Testis (tissue), 5 donors: ENCODE measurements at places on chromosomes 4 and X. TPM values are rescaled to one million over a fixed set of nuclear protein-coding genes. Genes with fewer than 3 reads are reported as not detected.

- no peaks in the 10 kb centered on the region for H3K27me3 ChIP-seq
- peaks cover 4% of the 10 kb centered on the region for H3K36me3 ChIP-seq
- H3K27ac ChIP-seq = peak overlapping the region; percentile 86
- peaks cover 25% of the 10 kb centered on the region for H3K4me1 ChIP-seq
- H3K4me3 ChIP-seq = peak overlapping the region; percentile 87
Measured at GRCh38 chr4:6674500-6675149, 19.1 kb upstream of the S100P start.

Gene DKK2
- 0.21 TPM for polyA plus RNA-seq

Gene FHL1
- polyA plus RNA-seq = 211 TPM

Gene CSAG2
- not detected for polyA plus RNA-seq

DNA sequence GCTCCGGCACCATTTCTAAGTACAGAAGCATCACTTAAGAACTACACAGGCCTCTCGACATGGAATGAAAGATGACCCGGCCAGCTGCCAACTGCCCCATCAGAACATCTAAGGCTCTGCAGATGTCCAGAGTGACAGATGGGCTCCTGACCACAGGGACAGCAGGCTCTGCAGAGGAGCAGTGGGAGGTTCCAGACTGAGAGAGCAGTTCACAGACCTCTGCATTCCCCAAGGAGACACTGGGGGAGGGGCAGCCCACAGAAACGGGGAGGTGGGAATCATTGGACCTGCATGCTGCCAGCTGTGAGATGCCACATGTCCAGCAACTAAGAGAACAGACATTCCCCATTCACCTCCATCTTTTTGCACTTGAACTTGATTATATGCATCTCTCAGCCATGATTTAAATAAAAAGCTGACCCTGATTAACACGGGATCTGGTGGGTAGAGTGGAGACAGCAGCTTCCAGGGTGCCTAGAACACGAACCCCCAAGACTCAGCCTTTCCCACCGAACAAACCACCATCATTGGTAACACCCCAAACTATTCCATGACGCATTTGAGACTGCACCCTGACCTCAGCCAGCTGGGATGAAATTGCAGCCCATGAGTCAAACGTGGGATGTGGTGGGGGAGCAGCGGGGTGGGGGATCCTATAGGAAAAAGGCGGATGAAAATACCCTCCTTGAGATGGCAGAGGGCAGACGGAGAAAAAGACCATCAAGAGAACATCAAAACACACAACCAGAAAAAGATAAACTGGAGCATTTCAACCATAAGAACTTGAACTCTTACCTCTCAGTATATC lies 47.2 kb downstream of the AFAP1 start:
- no peaks in the 10 kb centered on the region for H3K36me3 ChIP-seq
- H3K27me3 ChIP-seq = no peaks in the 10 kb centered on the region
- no peaks in the 10 kb centered on the region for H3K4me1 ChIP-seq

Gene AMBN
- 0.21 TPM for polyA plus RNA-seq

Gene F8
- polyA plus RNA-seq = 18.0 TPM

GRCh38 chrX:107742700-107743191 lies 32.8 kb downstream of the TSC22D3 start:
- H3K27me3 ChIP-seq = no peaks in the 10 kb centered on the region
- H3K4me1 ChIP-seq = peaks cover 30% of the 10 kb centered on the region

Gene RBM46
- polyA plus RNA-seq = 42.0 TPM

GRCh38 chr4:20276848-20277247 lies 25.1 kb downstream of the SLIT2 start:
- no peaks in the 10 kb centered on the region for H3K27me3 ChIP-seq
- H3K27ac ChIP-seq = no peak overlapping the region
- H3K4me1 ChIP-seq = no peaks in the 10 kb centered on the region

Gene ANK2
- polyA plus RNA-seq = 40.0 TPM

GRCh38 chr4:178778496-178778895 lies 1336.3 kb upstream of the AGA start:
- DNase-seq = no peak
- no peaks in the 10 kb centered on the region for H3K4me1 ChIP-seq
- no peaks in the 10 kb centered on the region for H3K36me3 ChIP-seq
- no peaks in the 10 kb centered on the region for H3K27me3 ChIP-seq
- H3K4me3 ChIP-seq = no peak overlapping the region

Gene COL4A5
- polyA plus RNA-seq = 13.4 TPM

DNA sequence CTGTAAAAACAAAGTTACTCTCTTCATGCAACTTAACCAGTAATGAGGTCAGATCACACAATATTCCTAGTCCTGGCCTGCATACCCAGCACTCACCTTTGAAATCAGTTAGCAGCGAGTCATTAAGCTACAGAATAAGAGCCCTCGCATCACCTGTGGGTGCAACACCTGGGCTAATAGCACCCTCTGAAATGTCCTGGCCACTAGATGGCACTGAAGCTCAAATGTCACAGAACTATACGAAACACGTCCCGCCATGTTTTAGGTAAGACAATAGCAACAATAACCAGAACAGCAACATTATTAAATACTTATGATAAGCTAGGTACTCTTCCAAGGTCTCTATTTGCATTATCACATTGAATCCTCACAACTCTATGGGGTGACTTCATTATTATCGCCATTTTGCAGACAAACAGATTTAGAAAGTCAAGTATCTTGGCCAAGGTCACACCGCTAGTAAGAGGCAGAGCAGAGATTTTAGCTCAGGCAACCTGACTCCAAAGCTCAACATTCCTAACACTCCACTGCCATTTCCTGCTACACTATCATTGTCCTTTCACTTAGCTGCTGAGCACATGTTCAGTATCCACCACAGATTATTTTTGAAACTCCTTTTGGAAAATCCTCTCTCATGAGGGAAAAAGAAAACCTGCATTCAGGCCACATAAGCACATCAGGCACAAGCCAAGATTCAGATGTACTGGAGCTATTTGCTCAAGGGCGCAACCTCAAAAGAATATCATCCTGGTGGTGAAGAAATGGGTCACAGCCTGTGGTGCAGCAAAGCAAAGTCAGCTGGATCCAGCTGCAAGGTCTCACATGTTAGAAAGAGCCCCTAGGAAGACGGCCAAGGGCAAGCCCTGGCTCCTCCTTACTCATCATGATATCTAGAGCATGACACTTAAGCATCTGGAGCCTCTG lies 59.5 kb upstream of the KDR start:
- peak; percentile 52 for DNase-seq
- H3K27ac ChIP-seq = no peak overlapping the region
- no peaks in the 10 kb centered on the region for H3K36me3 ChIP-seq
- H3K4me3 ChIP-seq = no peak overlapping the region

- H3K36me3 ChIP-seq = no peaks in the 10 kb centered on the region
- H3K4me1 ChIP-seq = peaks cover 6% of the 10 kb centered on the region
- peak overlapping the region; percentile 15 for H3K4me3 ChIP-seq
- no peaks in the 10 kb centered on the region for H3K27me3 ChIP-seq
- peak; percentile 80 for DNase-seq
Measured at GRCh38 chr4:184097241-184097605, 120.5 kb downstream of the ENPP6 start.

- H3K36me3 ChIP-seq = no peaks in the 10 kb centered on the region
- H3K27me3 ChIP-seq = no peaks in the 10 kb centered on the region
- no peak overlapping the region for H3K27ac ChIP-seq
- H3K4me3 ChIP-seq = no peak overlapping the region
- no peaks in the 10 kb centered on the region for H3K4me1 ChIP-seq
- peak; percentile 39 for DNase-seq
Measured at GRCh38 chrX:121579016-121579760, 531.8 kb downstream of the GLUD2 start.

Gene GCNA
- 18.4 TPM for polyA plus RNA-seq

GRCh38 chr4:176718881-176719280 lies 73.8 kb downstream of the VEGFC start:
- H3K4me1 ChIP-seq = no peaks in the 10 kb centered on the region
- H3K27ac ChIP-seq = no peak overlapping the region
- H3K4me3 ChIP-seq = no peak overlapping the region
- no peak for DNase-seq
- H3K27me3 ChIP-seq = no peaks in the 10 kb centered on the region

Gene TENM3
- 10.9 TPM for polyA plus RNA-seq

GRCh38 chrX:6021316-6022091 lies 207.2 kb downstream of the NLGN4X start:
- H3K36me3 ChIP-seq = no peaks in the 10 kb centered on the region

DNA sequence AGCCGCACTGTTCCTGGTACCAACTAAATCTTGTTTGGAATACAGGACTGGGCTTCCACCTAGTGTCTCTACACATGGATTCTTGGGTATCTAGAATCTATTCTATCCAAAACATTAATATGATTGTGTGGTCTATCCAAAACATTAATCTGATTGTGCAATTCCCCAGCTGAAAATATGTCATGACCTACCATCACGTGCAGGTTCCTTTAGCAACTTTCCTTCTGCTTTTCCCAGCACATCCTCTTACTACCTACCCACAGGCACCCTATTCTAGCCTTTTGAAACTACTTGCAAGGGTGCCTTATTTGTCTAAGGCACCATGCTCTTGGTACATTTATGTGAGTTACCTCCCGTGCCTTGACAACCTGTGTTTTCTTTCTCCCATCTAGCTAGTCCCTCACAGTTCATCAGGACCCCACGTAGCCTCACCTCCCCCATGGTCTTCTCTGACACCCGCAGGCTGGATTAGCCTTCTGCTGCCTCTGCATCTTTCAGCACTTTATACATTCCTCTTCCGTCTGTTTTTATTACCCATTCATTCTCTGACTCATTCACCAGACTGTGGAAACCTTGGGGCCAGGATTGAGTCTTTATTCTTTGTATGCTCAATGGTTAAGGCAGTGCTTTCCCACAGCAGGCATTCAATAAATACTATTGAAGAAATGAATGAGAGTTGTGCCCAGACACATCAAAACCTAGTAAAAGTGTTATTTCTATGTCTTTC lies 88.8 kb upstream of the FAM9B start:
- no peaks in the 10 kb centered on the region for H3K27me3 ChIP-seq
- no peak for DNase-seq
- H3K36me3 ChIP-seq = no peaks in the 10 kb centered on the region
- H3K4me1 ChIP-seq = no peaks in the 10 kb centered on the region
- H3K27ac ChIP-seq = no peak overlapping the region

DNA sequence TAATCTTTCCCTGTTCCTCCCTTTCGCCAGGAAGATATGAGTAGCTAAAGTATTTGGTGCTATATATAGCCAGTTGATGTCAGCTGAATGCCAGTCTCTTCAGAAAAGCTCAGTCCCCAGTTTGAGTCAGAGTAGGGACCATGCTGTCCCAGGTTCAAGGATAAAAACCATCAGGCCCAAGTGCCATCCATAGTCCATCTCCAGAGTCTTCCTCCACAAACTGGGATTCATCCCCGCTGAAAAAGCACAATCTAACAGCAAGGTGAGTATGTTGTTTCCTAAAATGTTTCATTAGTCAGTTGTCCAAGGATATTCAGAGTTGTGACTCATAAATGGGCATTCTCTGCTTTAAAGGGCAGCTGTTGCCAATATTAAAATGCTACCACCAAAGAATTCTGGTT lies at the start of gene MYOZ2:
Gene MYOZ2 (plus strand): TSS at position 112 of the 401 bp plus-strand sequence. CDS start 694 bp downstream, outside the sequence.
- H3K27ac ChIP-seq = peak within 1 kb of the TSS; percentile 47
- H3K27me3 ChIP-seq = no peaks in the 10 kb centered on the region
- H3K4me1 ChIP-seq = peaks cover 25% of the 10 kb centered on the region
- H3K36me3 ChIP-seq = no peaks in the 10 kb centered on the region

- no peak overlapping the region for H3K4me3 ChIP-seq
- no peaks in the 10 kb centered on the region for H3K4me1 ChIP-seq
- no peaks in the 10 kb centered on the region for H3K27me3 ChIP-seq
- no peaks in the 10 kb centered on the region for H3K36me3 ChIP-seq
Measured at GRCh38 chr4:138757432-138757831, 258.1 kb upstream of the NOCT start.

DNA sequence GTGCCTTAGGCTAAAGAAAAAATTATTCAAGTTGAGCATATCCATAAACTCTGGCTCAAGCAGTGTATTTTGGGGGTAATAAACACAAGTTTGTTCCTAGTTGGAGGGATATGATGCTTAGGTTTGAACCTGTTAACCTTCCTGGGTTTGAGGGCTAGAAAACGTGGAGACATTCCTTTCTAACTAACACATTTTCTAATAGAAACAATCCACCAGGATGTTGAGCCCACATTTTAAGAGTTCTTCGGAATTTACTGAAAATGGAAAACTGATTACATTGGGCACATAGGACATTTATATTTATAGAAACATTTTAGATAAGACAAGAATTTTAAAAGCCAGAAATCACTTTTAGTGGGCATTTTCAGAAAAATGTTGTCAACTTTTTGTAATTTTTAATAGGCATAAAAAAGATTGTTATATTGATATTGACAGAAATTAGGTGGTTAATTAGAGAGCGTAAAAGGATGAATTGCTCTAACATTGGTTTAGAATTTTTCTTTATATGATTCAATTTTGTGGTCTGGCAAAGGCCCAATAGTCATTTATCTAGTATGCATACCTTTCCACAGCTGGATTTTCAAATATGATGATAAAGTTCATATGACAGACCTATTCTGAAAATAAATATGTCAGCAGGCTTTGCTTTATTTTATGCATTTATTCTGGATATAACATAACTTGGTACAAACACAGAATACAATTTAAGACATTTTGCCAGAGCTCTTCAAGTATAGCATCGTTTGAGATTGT lies 49.2 kb downstream of the CEP44 start:
- H3K4me3 ChIP-seq = no peak overlapping the region
- no peaks in the 10 kb centered on the region for H3K4me1 ChIP-seq
- no peak overlapping the region for H3K27ac ChIP-seq
- H3K36me3 ChIP-seq = no peaks in the 10 kb centered on the region
- DNase-seq = no peak
- no peaks in the 10 kb centered on the region for H3K27me3 ChIP-seq

DNA sequence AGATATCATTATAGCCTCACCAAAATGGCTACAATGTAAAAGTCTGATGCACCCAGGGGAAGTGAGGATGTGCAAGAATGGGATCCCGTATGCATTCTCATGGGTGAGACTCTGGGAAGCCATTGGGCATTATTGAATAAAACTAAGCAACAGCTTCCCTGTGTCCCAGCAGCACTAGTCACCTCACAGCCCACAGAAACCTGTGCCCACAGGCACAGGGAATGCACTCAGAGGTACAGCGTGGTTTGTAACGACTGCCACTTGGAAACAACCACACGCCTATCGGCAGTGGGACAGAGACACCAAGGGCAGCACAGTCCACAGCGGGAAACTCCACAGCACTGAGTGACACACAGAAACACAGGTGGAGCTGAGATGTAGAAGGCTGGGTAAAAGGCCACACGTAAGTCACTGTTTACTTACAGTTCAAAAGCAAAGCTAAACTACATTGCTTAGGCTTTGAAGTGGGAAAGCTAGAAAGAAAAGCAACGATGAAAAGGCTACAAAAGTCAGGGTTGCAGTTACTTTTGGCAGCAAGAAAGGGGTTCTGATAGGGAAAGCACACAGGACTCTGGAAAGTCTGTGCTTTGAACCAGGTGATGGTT lies 69.2 kb downstream of the HAUS3 start:
- no peaks in the 10 kb centered on the region for H3K36me3 ChIP-seq
- H3K27me3 ChIP-seq = no peaks in the 10 kb centered on the region
- no peaks in the 10 kb centered on the region for H3K4me1 ChIP-seq
- no peak overlapping the region for H3K27ac ChIP-seq

- H3K27ac ChIP-seq = peak overlapping the region; percentile 57
- peaks cover 9% of the 10 kb centered on the region for H3K4me1 ChIP-seq
- no peaks in the 10 kb centered on the region for H3K36me3 ChIP-seq
- H3K4me3 ChIP-seq = no peak overlapping the region
- H3K27me3 ChIP-seq = no peaks in the 10 kb centered on the region
Measured at GRCh38 chr4:99868126-99868596, 26.1 kb downstream of the LAMTOR3 start.

Gene CPE
- 290 TPM for polyA plus RNA-seq

Gene TMPRSS11D
- polyA plus RNA-seq = 0.26 TPM
